Posterior cingulate gyrus (tissue), 11 donors: ENCODE measurements at places on chromosomes 1 and 21.

- no peak for DNase-seq
These were observed 5.5 kb upstream of the SNAPIN start for GRCh38 chr1:153652805-153653500.

GRCh38 chr1:221839321-221839720 lies 97.4 kb upstream of the DUSP10 start:
- no peak for DNase-seq

GRCh38 chr1:149995927-149996326 lies 14.6 kb downstream of the OTUD7B start:
- DNase-seq: no peak

DNA sequence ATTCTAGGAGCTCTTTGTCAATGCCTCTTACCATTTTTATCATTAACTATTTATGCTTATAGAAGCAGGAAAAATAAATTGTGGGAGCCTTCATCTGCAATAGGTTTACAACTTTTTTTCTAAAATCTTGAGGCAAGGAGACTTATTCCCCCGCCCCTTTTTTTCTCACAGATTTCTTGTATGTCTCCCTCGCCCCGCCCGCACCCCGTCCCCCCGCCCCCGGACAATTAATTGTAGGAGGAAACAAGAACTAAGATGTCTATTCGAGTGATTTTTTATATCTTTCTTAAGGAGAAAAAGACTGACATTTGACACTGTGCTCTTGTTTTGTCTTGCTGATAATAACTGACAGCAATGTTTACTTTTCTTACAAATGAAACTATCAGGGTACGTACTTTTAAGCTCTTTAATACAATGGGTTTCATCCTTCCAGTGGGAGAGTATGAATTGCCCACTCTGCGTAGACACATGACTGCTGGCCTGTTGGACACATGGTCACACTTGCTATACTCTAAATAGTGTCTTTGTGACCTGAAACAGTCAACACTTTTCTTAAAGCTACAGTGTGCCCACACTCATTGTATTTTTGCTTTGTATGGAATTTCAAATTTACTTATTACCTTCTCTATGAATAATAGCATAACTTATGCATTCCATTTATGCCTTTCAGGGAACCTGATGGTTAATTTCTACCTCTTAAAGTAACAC lies 1.5 kb upstream of the IVNS1ABP start:
- DNase-seq: no peak

GRCh38 chr1:220330265-220330664 lies 58.0 kb upstream of the RAB3GAP2 start:
- no peak for DNase-seq

GRCh38 chr1:21129407-21129806 lies 47.3 kb downstream of the EIF4G3 start:
- DNase-seq: no peak

- DNase-seq: no peak
These were observed 43.8 kb downstream of the FGGY start for GRCh38 chr1:59340411-59341307.

DNA sequence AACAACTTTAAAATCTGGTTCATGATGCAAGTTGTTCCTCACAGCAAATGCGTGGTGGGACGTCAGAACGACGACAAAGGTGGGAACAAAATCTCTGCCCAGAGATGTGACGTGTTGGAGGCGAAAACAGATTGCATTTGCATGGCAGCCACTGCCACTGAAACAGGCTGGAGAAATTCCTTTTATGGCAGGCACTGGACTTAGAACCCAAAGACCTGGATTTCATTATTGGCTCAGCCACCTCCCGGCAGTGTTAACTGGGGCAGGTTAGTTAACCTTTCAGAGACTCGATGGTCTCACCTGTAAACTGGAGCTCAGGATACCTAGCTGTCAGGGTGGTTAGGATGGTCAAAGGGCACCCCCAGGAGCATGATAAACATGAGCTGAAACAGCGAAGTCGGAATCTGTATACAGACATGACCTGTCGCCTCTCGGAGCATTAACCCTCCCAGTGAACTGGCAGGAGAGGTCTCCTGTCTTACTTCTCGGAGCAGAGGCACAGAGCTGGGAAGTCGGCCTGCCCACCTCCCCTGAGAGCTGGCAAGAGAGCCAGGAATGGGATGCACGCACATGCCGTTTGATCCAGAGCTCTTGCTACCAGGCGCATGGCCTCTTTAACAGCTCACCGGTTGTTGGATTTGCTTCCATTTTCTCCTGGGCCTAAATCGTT lies 59.2 kb upstream of the TARBP1 start:
- no peak for DNase-seq

GRCh38 chr21:32193098-32193465 lies 85.8 kb downstream of the MIS18A start:
- no peak for DNase-seq

GRCh38 chr21:14968029-14968428 lies 96.8 kb downstream of the NRIP1 start:
- no peak for DNase-seq

GRCh38 chr1:116325922-116326321 lies 47.1 kb upstream of the ATP1A1 start:
- no peak for DNase-seq

GRCh38 chr1:156119503-156120209 lies 5.1 kb downstream of the LMNA start:
- DNase-seq: no peak

DNA sequence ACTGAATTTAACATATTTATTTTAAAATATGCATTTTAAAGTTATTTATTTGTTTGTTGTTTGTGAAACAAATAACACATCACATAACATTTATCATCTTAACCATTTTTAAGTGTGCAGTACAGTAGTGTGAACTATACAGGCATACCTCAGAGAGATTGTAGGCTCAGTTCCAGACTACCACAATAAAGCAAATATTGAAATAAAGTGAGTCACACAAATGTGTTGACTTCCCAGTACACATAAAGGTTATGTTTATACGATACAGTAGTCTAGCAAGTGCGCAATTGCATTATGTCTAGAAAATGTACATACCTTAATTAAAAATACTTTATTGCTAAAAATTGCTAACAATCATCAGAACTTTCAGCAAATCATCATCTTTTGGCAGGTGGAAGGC lies 739.4 kb upstream of the ADGRL4 start:
- DNase-seq: no peak

- DNase-seq: no peak
These were observed 410.4 kb downstream of the DUSP10 start for GRCh38 chr1:221331273-221332183.

GRCh38 chr1:163102590-163102989 lies 33.4 kb downstream of the RGS4 start:
- no peak for DNase-seq

DNA sequence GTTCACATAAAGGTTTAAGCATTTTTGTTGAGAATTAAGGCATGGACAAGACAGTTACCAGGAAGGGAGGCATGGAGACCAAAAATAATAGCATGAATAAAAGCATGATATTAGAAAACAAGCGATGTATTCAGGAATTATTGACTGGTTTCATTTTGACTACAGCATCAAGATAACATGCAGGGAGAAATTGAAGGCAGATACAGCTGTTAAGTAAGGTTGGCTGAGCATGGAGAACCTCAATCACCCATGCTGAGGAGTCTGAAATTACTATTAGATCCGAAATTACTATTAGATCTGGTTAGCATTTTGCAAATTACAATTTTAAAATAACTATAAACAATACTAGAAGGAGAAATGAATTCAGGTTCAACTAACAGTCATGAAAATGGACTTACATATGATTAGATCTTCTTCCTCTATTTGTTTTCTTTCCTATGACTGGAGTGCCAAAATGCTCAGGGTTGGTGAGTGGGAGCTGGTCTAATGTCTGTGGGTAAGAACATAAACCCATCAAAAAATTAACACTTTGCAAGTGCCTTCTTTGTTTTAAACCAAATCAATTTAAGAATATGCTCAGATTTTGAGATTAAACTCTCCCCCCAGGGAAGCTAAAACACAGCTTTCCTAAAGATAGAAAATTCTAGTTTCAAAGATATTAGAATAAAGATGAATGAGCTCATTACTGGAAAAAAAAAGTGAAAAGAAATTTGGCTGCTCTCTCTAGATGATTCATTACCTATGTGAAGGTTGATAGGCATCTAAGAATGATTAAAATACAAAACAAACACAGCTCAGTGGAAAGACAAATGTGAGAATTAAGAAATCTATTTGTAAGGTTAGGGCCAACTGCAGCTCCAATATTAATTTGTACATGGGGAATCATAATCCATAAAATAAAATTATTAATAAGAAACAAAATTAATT lies 81.7 kb downstream of the ARID4B start:
- DNase-seq: no peak

DNA sequence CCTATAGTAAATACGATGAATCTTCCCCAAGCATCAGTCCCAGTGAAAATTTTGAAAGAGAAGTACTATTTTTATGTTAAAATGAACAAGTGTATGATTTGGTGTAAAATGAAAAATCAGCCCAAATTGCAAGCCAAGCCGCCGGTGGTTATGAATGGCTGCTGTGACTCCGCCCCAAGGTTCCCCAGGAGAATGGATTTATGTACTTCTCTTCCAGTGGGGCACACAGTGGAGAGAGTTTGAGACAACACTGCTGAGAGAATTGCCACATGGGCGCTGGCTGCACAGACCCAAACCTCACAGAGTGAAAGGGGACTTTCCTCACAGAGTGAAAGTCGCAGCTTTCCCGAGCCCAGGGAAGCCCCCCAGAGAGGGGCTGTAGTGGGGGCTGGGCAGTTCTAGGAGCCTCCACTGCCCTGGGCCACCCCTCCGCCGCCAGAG lies 24.0 kb downstream of the CDK18 start:
- DNase-seq: no peak

DNA sequence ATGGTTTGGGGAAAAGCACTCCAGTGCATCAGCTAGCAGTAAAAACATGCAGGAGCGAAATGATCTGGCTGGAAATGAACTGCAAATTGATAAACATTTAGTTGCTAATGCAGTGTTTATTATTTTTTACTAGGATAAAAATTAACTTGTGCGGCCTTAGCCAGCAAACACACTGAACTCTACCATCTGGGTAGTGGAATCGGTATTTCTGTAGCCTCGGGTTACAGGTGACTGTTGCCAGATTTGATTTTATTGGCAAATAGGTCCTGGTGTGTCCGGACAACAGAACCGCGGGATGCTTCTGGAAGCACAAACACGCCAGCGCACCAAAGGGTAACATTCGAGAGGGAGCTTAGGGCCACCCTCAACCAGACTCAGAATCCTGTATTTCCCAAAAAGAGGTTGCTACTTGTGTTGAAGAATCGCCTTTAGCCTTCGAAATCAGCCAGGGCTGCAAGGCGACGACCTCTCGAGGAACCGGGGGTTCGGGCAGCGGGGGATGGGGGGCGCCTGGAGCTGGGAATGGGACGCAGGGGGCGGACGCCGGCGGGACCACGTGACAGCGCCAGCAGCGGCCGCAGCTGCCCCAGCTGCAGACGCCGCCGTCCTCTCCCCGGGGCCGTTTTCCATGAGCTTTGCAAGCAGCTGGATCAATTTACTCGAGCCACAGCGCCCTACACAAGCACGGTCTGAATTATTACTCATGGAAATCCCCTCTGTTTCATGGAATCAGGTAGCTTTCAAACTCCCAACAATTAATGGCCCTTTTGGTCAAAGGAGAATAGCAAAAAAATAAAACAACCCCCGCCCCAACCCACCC lies 158.8 kb downstream of the TOMM20 start:
- DNase-seq: peak; percentile 54

DNA sequence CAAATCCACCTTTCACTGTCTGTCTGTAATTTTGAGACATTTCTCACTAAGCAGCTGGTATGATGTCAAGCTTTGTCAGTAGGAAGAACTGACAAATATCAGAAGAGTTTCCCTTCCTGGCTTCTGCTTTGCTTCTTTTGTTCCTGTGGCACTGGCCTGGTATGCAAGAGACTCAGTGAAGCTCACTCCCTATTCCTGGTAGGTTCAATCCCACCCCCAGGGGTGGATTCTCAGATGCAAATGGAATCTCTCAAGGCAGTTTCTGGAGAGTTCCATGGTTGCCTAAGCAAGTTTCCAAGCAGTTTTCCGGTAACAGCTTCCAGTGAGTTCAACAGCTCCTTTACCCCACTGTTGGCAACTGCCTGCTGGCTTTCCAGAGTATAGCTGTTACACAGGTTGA lies 683.4 kb downstream of the PTPRC start:
- no peak for DNase-seq

GRCh38 chr1:14748151-14748550 lies 149.7 kb downstream of the KAZN start:
- no peak for DNase-seq

DNA sequence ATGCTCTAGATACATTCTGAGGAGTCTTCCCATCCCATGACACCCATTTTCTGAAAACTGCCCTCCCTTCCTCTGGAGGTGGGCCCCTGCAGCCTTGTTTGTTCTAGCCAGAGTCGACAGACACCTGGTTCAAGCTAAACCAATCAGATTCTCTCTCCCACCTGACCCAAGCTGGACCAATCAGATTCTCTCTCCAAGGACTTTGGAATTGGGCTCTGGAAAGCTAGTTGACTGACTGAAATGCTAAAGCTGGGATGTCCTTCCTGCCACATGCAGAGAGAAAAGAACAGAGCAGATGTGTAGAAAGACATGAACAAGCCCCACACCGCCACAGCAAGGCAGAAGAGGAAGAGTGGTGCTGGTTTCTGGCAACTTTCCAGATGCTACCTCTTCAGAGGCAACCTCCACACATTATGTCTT lies 24.6 kb downstream of the ASAP3 start:
- DNase-seq: no peak

GRCh38 chr1:156284112-156284511 lies at the start of gene TMEM79:
Gene TMEM79, plus strand, starts transcription at chr1:156284325. Its CDS starts 902 bp downstream, at chr1:156285227.
- no peak for DNase-seq

DNA sequence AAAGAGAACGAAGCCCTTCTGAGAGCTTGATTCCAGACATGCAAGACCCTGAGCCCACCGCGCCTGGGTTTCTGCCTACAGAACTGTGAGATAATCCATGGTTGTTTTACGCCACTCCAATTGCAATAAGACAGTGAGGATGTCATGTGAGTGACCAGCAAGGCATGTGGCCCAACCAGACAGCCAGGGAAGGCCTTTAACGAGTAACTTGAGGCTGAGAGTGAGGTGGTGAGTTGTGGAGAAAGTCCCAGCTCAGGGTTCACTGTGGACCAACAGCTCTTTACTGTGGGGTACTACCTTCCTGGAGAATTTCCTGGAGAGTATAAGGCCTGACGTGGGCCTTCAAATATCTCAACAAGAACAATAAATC lies 153.9 kb downstream of the ETS2 start:
- no peak for DNase-seq

GRCh38 chr1:234645964-234646363 lies 36.0 kb upstream of the IRF2BP2 start:
- DNase-seq: no peak

- peak; percentile 66 for DNase-seq
These were observed 339.0 kb downstream of the PTPRU start for GRCh38 chr1:29575277-29575676.

- no peak for DNase-seq
These were observed 118.7 kb downstream of the ZNF281 start for GRCh38 chr1:200291106-200291505.

- DNase-seq: no peak
These were observed 7.0 kb upstream of the CD58 start for GRCh38 chr1:116577759-116578314.
